AG09319 (cell line): ENCODE measurements at places on chromosomes 5 and 9.

GRCh38 chr5:96203761-96204160 is 229.3 kb downstream of the PCSK1 start:
- no peak for DNase-seq

- DNase-seq: no peak
These were observed 195.4 kb downstream of the MPDZ start for GRCh38 chr9:13083963-13084528.

GRCh38 chr9:92501671-92502393 is 19.5 kb upstream of the ASPN start:
- DNase-seq: peak; percentile 63

DNA sequence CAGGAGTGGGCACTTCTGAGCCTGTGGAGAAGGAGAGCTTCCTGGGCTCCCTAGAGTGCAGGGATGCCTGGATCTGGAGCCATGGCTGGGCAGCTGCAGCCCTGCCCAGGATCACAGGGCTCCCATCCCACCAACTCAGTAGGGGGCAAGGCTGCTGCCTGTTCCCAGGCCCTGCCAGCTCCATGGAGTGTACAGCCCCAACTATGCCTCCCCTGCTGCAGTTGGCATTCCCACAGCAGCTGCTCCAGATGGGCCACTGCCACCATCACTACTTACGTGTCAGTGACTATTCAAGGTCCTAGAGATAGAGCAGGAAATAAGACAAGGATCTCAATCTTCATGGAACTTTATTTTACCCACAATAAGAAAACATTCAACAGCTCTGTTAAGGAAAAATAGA is 107.1 kb upstream of the TNPO1 start:
- no peak for DNase-seq

DNA sequence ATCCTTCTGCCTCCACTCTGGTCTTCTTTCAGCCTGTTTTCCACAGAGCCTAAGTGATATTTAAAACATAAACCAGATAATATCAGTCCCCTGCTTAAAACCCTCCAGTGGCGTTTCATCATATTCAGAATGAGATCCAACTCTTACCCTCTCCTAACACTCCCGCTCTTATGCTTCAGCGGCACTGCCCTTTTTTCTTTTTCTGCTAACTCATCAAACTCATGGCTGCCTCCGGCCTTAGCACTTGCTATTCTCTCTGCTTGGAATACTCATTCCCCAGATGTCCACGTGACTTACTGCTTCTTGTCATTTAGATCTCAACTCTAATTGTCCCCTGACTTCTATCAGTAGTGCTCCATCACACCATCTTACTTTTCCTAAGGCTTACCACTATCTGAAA is 73.6 kb downstream of the PIP5K1B start:
- no peak for DNase-seq
